ENCODE measurements at places on chromosomes 12 and 14.

GRCh38 chr12:94322346-94322745 is 137.3 kb downstream of the CEP83 start:
- no peak for DNase-seq

GRCh38 chr12:45687081-45688015 is 42.2 kb upstream of the ARID2 start:
- DNase-seq: no peak

- DNase-seq: no peak
Observed at GRCh38 chr12:22798116-22798515, 173.1 kb downstream of the ETNK1 start.

DNA sequence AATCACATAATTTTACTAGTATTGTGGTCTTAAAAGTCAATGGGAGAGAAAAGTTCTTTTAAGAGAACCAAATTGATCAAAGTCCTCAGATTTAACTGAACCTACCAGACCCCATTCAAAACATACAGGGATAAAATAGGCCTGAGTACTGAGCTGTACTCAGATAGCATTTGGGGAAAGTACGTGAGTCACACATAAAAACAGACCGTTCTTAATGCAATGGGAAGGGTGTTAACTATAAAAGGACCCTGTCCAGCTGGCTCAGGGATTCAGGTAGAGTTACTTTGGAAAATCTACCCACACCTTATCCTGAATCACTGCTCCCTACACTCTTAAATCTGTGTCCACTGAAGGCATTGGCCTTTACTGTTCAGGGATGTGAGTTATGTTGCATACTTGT is 78.0 kb downstream of the PTPN21 start:
- no peak for DNase-seq

DNA sequence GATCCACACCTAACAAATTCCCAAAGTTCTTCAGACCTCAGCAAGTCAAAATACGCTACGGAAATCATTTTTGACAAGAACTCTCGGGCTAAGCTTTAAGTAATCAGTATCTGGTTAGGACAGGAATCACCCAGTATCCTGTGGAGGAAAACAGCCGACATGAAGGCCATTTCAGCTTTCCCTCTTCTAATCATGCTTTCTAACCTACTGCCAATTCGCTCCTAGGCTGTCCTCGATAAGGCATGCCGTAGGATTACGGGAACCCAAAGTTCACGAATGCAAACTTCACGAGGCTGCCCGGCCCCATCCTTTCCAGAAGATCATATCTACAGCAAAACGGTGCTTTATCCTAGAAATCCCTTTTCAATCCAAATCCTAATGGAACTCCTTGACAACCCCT is 81.8 kb upstream of the PTPRB start:
- DNase-seq: no peak

- DNase-seq: no peak
Observed at GRCh38 chr12:57764662-57765002, 2.2 kb downstream of the CYP27B1 start.

GRCh38 chr12:20415028-20415427 is 46.7 kb downstream of the PDE3A start:
- no peak for DNase-seq

DNA sequence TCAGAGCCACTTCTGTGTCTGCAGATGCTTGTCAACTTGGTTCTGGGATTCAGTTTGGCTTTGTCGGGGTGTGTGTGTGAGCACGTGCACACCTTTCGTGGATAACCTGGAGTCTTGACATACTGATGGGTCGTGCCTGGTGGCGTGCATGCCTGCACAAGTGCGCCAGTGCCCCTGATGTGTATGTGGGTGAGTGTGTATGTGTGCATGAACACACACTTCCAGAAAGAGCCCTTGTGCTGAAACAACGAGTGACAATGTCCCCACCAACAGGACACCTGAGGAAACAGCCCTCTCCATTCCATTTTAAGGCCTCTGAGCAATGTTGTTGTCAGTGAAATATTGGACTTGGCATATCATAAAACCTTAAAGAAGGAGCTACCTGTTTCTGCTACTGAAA is 53.9 kb downstream of the SMUG1 start:
- no peak for DNase-seq

DNA sequence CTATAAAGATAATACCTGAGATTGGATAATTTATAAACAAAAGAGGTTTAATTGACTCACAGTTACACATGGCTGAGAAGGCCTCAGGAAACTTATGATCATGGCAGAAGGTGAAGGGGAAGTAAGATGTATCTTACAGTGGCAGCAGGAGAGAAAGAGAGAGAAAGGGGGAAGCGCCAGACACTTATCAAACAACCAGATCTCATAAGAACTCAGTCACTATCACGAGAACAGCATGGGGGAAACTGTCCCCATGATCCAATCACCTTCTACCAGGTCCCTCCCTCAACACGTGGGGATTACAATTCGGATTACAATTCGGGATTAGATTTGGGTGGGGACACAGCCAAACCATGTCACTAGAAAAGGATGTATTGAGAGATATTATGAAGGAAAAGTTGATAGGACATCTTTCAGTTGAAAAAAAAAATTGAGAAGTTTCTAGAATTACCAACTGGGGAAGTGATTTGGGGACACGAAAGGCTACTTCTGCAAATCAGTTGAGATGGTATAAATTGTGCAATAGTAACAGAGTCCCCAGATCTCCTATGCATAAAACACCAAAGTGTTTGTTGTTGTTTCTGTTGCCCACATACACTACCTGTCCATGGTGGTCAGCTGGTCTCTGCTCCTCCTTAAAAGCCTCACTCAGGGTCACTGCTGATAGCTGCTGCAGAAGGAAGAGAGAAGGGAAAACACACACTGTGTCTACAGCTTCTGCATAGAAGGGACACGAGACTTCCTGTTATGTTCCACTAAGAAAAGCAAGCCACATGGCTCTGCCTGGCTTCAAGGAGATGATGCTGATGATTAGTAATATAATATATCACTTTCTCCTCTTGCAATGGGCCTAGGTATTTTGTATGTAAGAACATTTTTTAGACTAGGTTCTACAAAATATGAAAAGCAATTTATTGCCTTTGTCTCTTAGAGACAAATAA is 465.5 kb downstream of the PDZRN4 start:
- no peak for DNase-seq

DNA sequence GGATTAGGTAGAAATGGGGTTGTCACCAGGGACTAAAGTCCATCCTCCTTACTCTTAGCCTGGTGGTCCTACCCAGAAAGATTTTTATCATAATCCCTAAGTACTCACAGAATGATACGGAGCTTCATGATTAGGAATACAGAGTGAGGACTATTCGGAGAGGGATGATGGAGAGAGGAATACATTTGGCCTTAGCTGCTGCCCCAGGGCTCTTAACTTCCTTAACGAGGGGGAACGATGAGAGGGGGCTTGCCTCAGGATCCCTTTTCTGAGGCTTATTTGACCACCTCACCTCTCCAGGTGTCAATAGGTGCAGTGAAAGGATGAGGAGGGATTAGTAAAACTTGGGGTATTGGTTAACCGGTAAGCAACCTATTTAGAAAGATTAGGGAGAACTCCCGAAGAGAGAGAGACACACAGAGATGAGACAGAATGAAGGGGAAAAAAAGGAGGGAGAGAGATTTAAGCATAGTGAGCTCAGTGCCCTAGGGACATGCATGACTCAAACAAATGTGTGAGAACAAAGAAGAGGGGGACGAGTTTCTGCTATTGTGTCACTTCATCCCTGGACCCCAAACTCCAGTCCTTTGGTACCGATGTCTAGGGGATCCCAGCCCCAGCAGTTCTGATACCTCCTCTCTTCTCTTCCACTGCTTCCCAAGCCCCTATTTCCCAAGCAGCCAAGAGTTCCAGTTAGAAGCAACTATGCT is 1.1 kb downstream of the NFE2 start:
- DNase-seq: no peak

DNA sequence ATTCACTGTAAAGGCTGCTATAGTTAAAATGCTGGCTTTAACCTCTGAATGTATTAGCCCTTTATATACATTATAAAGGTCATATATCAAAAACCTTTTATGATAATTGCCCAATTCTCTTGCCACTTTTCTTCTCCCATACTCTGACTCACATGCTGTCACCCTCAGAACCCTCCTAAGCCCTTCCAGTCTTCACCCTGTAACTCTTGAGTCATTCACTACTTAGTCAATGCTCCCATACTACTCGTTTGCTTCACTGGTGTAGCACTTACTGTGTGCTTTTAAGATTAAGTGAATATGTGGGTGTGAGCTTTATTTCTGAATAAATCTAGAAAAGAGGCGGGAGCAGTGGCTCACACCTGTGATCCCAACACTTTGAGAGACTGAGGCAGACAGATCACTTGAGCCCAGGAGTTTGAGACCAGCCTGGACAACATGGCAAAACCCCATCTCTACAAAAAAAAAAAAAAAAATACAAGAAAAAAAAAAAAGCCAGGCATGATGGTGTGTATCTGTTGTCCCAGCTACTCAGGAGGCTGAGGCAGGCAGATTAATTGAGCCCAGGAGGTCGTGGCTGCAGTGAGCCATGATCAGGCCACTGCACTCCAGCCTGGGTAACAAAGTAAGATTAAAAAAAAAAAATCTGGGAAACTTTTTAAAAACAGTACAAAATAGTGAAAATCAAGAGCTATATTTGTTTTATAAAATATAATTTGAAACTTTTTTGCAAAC is 37.6 kb downstream of the SPATA7 start:
- DNase-seq: no peak

- no peak for DNase-seq
Observed at GRCh38 chr12:31007153-31007495, 66.5 kb upstream of the DDX11 start.

- no peak for DNase-seq
Observed at GRCh38 chr12:121279507-121279915, 17.0 kb downstream of the CAMKK2 start.

GRCh38 chr14:75783602-75784313 is 122.7 kb downstream of the TTLL5 start:
- no peak for DNase-seq

DNA sequence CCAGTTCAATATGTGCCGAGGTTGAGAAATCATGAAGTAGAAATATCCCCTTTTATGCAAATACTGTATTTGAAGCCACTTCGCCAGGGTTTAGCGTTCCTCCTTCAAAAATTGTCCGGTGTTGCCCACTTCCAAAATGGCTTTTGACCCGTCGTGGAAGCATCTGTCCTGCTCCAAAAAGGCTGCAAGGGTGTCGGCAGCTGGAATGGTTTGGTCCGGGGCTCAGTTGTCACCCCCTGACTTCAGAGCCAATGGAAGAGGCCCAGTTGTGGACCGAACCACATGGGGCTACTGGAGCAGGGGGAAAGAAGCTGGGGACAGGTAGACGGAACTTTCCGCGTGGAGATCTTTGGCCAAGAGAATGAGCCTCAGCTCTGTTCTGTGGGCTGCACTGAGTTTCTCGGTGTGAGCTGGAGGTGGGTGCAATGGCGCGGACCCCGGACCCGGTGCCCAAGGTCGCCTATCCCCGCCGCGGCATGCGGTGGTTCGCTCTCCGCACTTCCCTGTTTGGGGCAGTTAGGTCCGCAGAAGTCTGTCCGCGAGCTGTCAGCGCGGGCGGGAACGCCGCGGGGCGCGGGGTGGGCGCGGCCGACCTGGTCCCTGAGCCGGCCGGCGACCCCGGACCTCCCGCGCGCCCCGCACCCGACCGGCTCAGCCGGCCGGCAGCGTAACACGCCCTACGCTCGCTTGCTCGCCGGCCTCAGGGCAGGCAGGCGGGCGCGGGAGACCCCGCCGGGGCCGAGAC is at the start of gene ANKRD13A:
TSS of gene ANKRD13A (plus strand) at position 527 of the 745 bp plus-strand sequence. CDS start 259 bp downstream, outside the sequence.
- DNase-seq: peak; percentile 92

DNA sequence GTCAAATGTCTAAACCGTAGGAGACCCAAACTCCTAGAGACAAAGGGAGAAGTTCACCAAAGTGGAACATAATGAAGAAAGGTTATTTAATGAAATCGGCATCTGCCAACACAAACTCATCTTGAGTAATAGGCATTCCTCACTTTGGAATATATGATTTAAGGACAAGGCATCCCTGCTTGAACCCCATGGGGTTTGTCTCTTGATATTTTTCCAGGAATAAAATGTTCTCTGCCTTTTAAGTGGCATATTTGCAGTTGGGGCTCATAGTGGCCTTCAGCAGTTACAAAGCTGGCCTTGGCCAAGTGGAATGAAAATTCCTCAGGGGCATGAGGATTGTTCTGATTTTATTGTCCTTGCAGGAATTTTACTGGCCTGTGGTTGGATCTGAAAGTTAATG is 7.1 kb downstream of the POP5 start:
- DNase-seq: no peak

DNA sequence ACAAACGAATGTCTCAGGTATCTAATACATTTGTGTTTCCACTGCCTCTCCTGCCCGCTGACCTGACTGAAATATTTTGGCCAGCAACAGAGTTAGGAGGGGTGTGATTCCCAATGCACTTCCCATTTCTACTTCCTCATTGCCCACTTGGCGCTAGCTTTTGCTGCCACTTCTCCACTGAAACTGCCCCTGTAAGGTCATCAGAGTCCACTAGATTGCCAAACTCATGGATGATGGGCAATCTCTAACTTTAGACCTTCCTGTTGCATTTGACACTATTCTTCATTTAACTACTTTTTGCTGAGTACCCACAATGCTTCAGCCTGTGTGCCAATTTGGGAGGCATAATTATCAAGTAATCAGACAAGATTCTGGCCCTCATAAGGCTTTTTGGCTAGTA is 40.8 kb downstream of the GPR65 start:
- DNase-seq: no peak

GRCh38 chr12:131139363-131140068 is 185.8 kb downstream of the ADGRD1 start:
- no peak for DNase-seq

- DNase-seq: no peak
Observed at GRCh38 chr14:56153267-56153666, 35.1 kb downstream of the PELI2 start.

GRCh38 chr14:24710403-24711112 is 76.6 kb upstream of the GZMB start:
- peak; percentile 69 for DNase-seq

- DNase-seq: no peak
Observed at GRCh38 chr12:53340398-53340797, 4.2 kb upstream of the SP7 start.

DNA sequence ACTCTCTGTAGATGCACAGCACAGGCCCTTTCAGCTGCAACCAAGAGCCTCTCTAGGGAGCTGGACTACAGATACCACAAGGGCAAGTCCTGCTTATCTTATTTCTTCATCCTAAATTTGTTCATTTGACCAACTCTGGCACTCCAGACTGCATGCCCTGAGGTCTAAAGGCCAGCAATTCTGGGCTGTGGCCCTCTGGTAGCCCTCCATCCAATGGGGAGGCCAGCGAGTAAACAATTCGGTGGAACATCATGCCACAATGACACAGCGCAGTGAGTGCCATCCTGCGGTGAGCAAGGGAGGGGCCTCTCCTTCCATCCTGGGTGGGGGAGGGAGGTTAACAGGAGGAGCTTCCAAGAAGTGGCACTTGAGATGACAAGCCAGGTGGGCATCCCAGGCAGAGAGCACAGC is 652 bp upstream of the SELPLG start:
- peak; percentile 84 for DNase-seq

- no peak for DNase-seq
Observed at GRCh38 chr12:110677982-110678381, 10.9 kb downstream of the HVCN1 start.

GRCh38 chr14:61556455-61556854 is 138.9 kb upstream of the HIF1A start:
- no peak for DNase-seq

Data from activated CD4-positive, alpha-beta memory T cell treated with anti-CD3 and anti-CD28 coated beads, Interleukin-2, amount 10 ng/mL, durations not matched to agents 7 days and 5 days (primary cell).